Left lung (tissue), 14 donors: ENCODE measurements at places on chromosomes 5 and 9. TPM values are rescaled to one million over a fixed set of nuclear protein-coding genes. Genes with fewer than 3 reads are reported as not detected.
A peak's percentile ranks its signal among the peaks of the same experiment; 100 is the strongest.

DNA sequence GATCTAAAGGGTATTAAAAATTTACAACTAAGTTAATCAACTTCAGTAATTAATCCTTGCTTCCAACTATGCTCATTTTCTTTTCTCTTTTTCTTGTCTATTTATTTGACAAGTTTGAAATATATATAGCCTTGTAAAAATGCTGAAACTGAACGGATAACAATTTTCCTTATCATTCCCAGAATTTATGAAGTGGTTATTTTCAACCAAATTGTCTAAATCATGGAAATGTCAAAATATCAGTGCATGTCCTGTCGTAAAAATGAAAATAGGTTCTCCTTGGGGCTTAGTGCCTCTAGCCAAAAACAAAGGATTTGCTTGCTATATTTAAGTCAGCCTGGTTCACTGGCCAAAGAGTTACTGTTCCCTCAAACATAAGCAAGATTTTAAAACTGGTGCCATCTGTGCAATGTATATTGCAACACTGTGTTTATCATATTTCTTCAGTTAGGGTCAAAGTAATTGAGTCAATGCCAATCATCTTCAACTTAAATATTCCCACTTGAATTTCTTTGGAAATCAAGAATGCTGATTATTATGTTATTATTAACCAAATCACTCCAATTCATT, 798.3 kb downstream of the MAT2B start:
- DNase-seq = no peak

DNA sequence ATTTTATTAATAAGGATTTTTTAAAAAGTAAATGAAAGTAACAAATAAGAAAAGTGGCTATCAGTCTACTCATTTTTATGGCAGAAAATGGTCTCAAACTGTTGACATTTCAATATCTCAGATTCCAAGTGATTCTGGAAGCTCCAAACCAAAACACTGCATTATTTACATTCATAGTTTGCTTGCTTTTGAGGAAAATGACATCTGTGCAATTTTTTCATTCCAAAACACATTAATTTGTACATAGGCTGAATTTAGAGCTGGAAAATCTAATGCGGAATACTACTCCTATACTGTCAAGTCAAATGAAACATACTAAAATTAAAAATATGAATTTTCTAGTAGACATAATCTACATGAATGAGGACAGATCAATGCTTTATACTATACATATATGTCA, 1047.6 kb downstream of the CDH9 start:
- DNase-seq = no peak

Gene CEP120
- 25.4 TPM for polyA plus RNA-seq

DNA sequence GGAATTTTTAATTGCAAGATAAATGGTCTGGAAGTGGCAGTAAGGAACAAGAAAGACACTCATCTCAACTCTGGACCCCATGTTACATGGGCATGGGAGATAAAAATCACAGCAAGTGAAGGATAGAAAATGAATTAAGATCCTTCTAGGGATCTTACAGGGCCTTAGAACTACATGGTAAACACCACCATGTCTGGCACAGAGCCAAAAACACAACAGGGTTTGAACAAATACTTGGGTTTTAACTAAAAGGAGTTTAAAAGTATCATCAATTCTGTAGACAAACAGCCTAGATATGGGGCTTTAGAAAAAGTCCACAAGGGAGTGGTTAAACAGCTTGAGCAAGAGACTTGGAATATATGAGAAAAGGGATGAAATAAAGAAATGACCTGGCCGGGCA, 366.4 kb downstream of the ARL15 start:
- DNase-seq = no peak

GRCh38 chr5:150487199-150488061, 20.5 kb upstream of the NDST1 start:
- DNase-seq = no peak

DNA sequence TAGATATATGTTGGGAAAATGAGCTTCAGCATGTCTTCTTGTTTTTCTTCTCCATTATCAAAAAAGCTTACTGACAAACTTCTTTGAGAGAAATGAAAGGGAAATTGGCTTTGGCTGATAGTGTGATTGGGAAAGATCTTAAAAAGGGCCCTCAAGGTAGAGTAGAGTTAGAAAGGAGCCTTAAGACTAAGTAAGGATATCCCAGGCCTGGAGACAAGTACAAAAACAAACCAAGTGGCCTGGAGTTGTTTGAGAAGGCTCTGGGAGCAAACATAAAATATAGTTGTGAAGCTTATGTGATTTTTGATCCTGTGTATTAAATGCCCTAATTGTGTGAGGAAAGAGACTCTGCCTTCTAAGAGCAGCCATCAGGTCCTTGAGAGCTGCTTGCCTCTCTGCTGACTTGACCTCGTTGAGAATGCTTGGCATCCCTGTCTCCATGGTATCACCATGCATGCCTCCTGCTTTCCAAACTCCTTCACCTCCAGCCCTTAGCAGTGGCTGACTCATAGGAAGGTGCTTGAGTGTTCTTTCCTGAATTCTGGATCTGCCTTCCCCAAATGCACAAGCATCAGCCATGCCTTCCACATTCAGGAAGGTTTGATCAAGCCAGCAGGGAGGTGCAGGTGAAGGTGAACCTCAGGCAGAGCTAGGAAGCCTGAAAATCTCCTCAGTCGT, 78.9 kb downstream of the SMARCA2 start:
- peak; percentile 70 for DNase-seq

GRCh38 chr9:129826344-129826743, 2.4 kb upstream of the TOR1A start:
- no peak for DNase-seq

GRCh38 chr9:138025908-138026307, 148.3 kb downstream of the CACNA1B start:
- DNase-seq = no peak

Gene ATP10B
- 0.55 TPM for polyA plus RNA-seq

Gene CTNND2
- polyA plus RNA-seq = 2.2 TPM

DNA sequence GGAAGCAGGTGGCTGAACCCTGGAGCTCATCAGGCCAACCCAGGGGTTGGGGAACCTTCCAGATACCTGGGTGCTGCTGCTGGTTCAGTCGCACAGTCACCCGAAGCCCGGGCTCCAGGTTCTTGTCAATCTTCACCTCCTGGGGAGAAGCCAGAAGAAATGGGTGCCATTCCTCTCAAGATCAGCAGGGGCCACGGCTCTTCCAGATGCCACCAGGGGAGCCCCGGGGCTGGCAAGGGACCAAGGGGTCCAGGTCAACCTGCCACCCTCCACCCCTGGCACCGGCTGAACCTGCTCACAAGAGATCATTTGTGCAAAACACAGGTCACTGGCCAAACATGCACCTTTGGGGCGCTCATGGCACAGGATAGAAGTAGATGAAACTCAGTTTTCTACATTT, 4.7 kb downstream of the SPOUT1 start:
- DNase-seq = no peak

DNA sequence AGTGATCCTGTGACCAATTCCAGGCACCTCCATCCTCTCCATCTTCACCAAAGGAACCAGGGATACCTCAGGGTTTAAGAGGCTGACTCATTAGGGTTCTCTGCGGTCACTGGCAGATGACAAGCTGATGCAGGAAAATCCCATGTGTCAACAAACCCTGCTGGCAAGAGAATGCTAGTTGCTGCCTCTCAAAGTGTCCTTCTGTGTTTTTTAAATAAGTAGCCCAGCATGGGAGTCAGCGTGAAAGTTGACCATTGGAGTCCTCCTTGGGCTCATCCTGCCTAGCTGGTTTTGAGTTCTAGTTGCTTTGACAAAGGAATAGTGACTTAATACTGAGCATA, 200.2 kb downstream of the SLIT3 start:
- DNase-seq = no peak

Gene KCTD16
- 0.38 TPM for polyA plus RNA-seq

DNA sequence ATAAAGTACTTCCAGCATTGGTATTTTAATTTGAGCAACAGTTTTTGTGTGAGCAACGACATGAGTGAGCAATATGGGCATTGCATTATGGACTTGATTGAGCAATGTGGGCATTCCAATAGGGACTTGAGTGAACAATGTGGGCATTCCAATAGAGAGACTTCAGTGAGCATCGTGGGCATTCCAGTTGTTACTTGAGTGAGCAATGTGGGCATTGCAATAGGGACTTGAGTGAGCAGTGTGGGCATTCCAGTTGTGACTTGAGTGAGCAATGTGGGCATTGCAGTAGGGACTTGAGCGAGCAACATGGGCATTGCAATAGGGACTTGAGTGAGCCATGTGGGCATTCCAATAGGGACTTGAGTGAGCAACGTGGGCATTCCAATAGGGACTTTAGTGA, 52.2 kb downstream of the ZCCHC7 start:
- DNase-seq = no peak

Gene C5orf52
- polyA plus RNA-seq = not detected

Gene ZNF300
- 31.3 TPM for polyA plus RNA-seq

GRCh38 chr5:72194846-72195245, 87.6 kb downstream of the MAP1B start:
- no peak for DNase-seq

- no peak for DNase-seq
Measured at GRCh38 chr9:69496846-69497450, 171.9 kb downstream of the ENTREP1 start.

Gene LRRC26
- polyA plus RNA-seq = 0.25 TPM

- peak; percentile 13 for DNase-seq
Measured at GRCh38 chr5:148864113-148864841, 37.9 kb downstream of the ADRB2 start.

- DNase-seq = no peak
Measured at GRCh38 chr5:42870882-42871418, 59.3 kb upstream of the SELENOP start.

DNA sequence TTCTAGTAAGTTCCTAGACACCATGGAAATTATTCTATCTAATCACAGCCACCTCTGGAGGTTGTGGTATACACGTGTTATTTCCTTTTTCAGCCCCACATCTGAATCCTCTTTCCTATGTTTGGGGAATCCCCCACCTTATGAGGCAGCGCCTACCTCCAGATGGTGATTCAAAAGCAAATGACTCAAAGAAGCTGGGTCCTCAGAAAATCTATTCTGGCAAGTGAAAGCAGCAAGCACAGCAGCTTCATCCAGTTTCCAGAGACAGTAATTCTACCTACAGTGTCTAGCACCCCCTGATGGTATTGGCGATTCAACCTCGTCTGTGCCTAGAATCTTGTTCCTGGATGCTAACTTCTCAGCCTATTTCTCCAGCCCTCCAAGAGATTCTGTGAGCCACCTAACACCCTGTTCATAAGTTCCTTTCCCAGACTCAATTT, 43.0 kb downstream of the STRBP start:
- no peak for DNase-seq

GRCh38 chr9:84068872-84069271, 88.3 kb downstream of the RMI1 start:
- no peak for DNase-seq

Gene LTC4S
- polyA plus RNA-seq = 3.8 TPM

- no peak for DNase-seq
Measured at GRCh38 chr5:159345336-159345735, 15.0 kb upstream of the IL12B start.

DNA sequence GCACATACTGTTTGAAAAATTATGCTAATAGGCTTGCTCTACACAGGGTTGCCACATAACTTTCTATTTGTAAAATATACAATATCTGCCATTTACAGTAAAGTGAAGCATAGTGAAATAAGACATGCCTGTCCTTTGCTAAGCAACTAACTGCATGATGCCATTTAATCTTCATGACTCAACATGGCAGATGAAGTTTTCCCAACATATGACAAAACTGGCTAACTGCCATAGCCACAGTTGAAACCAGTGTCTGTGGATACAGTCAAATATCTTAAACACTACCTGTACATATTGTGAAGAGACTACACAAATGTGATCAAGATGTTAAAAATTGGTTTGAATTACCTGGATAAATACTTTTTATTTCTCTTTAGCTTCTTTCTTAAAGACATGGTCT, 3.1 kb upstream of the DMAC1 start:
- DNase-seq = no peak

DNA sequence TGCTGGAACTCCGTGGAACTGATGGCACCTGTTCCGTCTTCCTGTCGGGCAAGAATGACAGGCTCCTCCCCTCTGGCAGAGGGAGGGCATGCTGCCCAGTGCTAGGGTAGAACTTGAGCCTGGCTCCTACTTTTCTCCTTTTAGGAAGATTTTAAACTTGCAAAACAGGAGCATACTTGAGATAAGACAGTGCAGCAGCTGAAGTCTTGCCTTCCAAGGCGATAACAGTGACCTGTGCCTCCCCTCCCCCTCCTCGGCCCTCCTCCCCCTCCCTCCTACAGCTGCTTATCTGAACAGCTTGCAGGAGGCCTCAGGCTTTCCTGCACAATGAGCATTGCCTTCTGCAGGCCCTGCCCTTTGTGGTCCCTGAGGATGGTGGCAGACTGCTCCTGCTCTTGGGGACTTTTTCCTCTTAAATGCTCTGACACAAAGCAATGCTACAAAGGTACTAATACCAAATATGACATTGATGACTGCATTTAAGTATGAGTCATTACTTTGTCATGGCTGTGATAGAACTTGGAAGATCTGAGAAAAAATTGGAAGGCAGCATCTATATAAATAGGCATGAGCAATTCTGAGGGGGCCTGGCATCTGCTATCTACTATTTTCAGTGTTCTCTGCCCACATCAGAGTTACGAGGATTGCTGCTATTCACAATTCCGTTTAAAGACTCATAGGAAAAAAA, 2.0 kb downstream of the GADD45G start:
- peak; percentile 44 for DNase-seq

DNA sequence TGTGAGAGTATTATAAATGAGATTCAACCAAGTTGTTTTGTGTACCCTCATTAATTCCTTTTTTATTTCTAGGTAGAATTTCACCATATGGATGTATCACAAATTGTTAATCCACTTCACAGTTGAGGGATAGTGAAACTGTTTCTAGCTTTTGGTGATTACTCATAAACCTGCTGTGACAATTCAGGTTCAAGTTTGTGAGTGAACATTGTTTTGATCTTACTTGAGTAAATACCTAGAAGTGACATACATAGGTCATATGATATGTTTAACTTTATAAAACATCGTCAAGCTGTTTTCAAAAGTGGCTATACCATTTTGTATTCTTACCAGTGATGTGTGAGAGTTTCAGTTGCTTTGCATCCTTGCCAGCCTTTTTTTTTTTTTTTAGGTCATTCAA, 112.9 kb downstream of the CAMK4 start:
- DNase-seq = no peak

- DNase-seq = peak; percentile 56
Measured at GRCh38 chr9:121741228-121741918, 89.9 kb downstream of the DAB2IP start.

Gene CCIN
- polyA plus RNA-seq = 0.15 TPM

Gene CLIC3
- polyA plus RNA-seq = 33.6 TPM

Gene DND1
- 0.36 TPM for polyA plus RNA-seq

Gene LHFPL2
- 48.9 TPM for polyA plus RNA-seq

Gene SPINK13
- 0.76 TPM for polyA plus RNA-seq
